CD4-positive, alpha-beta T cell treated with Interleukin-1 beta for 1 hour (primary cell): ENCODE measurements at places on chromosomes 12 and 14.

GRCh38 chr14:24411443-24412389 lies 12.9 kb downstream of the NYNRIN start:
- peak; percentile 47 for DNase-seq

GRCh38 chr14:57657487-57657886 lies 163.8 kb upstream of the CCDC198 start:
- no peak for DNase-seq

DNA sequence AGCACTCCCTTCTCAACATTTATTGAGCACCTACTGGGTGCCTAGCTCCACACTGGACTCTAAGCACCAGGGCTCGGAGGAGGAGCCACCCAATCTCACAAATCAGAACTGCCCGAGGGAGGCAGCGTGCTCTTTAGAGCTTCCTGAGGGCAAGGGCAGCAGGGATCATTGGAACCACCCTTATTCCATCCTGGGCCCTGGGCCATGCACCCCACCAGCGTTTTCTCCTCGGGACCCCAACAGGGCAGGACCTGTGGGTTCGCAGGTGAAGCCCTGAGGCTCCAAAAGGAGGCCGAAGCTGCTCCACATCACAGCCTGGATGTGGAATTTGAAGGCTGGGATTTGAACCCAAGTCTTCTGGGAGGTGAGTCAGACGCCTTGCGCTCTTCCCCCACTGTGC lies 15.4 kb downstream of the TMEM119 start:
- no peak for DNase-seq

GRCh38 chr14:51738754-51739153 lies 87.0 kb downstream of the FRMD6 start:
- DNase-seq = no peak

DNA sequence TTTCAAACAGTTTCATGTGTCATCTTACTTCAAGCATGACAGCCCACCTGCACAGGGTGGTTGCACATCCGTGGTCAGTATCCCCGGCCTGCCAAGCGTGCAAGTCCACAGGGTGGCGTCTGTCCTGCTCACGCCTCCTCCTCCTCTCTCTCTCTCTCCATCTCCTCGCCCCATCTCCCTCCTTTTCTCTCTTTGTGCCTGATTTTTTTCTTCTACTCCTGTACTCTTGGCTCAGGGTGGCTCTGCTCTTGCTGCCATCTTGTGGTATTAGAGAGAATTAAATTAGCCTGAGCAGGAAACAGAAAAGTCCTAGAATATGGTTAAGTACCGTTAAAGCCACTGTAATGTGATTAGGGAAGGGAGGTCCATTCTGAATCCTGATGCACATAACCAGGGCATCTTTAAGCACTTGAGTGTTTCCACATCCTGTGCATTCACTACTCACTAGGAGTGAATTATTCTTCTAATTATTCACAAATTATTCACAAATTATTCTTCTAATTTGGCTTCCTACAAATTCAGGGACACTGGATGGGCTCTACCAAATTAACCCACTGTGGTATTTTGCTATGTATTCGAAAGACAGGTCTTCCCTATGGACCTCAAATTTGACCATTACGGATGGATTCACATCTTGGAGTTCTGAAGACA lies 25.5 kb upstream of the DTX1 start:
- DNase-seq = peak; percentile 10

- DNase-seq = peak; percentile 15
These were observed 653 bp downstream of the PA2G4 start for GRCh38 chr12:56104815-56105608.

- no peak for DNase-seq
These were observed 521.2 kb downstream of the MED13L start for GRCh38 chr12:115756271-115756670.

- DNase-seq = no peak
These were observed 83.8 kb upstream of the VRK1 start for GRCh38 chr14:96713426-96713825.

DNA sequence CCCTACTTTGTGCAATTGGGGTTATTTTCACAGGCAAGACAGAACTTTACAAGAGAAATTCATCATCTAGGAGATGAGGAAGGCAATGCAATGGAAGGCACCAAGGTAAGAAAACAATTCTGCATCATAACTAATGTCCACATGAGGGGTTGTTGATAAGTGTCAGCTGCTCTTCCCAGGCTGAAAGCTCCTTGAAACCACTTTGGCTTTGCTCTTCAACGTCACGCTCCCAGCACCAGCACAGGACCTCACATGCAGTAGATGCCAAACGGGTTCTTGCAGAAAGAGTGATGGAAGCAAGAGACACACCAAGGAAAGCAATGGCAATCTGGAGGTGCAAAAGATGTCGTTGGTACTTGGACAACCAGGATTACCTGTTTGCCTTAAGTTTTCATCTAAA lies 485.5 kb downstream of the BCL11B start:
- DNase-seq = no peak

DNA sequence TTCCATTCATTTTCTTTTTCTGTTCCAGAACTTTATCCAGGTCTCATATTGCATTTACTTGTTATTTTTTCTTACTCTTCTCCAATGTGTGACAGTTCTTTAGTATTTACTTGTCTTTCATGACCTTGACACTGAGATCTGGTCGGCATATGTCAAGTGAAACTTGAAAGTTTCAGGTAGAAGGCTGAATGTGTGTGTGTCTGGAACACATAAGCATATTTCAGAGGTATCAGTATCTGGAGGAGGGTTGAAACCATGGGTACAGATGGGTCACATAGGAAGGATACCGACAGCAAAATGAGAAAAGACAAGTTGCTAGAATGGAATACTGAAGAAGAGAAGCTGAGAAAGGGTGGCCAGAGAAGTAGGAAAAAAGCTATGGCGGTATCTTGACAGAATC lies 22.5 kb upstream of the PTGDR start:
- DNase-seq = no peak

DNA sequence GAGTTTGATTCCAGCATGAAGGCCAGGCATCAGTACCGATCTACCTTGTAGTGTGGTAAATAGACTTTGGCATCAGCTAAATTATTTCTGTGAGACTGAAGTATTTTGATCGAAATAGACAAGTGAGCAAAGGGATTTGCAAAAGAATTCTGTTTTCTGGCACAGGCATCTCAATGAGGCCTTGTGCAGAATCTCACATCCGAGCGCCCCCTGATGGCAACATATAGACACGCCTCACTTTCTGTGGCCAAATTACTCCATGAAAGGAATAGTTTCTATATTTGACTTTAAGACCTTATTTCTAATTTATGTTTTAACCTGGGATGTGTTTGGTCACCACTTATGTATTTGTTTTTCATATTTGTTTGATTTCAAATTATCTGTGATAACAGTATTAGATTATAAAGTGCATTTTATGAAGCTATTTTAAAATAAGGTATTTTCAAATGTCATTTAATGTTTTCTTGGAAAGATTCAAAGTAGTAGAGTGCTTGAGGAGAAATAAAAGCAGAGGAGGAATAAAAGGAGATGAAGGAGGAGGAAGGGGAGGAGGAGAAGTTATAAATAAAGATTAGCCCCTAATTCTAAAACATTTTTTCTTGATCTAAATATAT lies 731.9 kb downstream of the NRXN3 start:
- DNase-seq = no peak

DNA sequence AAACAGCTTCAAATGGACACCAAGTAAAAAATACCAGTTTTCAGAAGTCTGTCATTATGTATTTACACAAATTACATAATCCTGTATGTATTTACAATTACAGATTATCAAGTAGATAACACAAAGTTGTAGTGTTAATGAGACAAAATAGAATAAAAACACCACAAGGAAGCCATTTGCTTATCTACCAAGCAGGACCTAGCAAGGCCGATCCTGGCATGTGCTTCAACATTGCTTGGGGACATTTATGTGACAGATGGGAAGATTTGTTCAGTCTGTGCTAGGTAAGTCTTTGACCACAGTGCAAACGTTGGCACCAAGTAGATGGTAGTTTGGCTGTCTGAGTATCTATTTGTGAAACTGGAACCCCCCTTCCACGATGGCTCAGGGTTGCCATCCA lies 35.8 kb downstream of the BCAT1 start:
- DNase-seq = no peak

GRCh38 chr14:22979748-22980392 lies 2.5 kb downstream of the AJUBA start:
- DNase-seq = no peak

GRCh38 chr14:85572011-85572410 lies 42.1 kb downstream of the FLRT2 start:
- no peak for DNase-seq

- no peak for DNase-seq
These were observed 8.3 kb downstream of the FICD start for GRCh38 chr12:108523365-108523764.

DNA sequence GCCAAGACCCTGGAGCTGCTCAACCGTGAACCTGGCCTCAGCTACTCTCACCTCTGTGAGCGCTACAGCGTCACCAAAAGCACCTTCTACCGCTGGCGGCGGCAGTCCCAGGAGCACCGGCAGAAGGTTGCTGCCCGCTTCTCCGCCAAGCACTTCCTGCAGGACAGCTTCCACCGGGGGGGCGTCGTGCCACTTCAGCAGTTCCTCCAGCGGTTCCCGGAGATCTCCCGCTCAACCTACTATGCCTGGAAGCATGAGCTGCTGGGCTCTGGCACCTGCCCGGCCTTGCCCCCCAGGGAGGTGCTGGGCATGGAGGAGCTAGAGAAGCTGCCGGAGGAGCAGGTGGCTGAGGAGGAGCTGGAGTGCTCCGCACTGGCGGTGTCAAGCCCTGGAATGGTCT lies 9.3 kb downstream of the VRTN start:
- no peak for DNase-seq

- DNase-seq = no peak
These were observed 42.2 kb upstream of the TBX3 start for GRCh38 chr12:114726092-114726710.

- DNase-seq = no peak
These were observed 122.3 kb upstream of the CNOT2 start for GRCh38 chr12:70120970-70121369.

- DNase-seq = peak; percentile 30
These were observed 20.9 kb upstream of the NUDT14 start for GRCh38 chr14:105201925-105202513.

GRCh38 chr12:19688532-19688931 lies 249.2 kb downstream of the AEBP2 start:
- DNase-seq = no peak

DNA sequence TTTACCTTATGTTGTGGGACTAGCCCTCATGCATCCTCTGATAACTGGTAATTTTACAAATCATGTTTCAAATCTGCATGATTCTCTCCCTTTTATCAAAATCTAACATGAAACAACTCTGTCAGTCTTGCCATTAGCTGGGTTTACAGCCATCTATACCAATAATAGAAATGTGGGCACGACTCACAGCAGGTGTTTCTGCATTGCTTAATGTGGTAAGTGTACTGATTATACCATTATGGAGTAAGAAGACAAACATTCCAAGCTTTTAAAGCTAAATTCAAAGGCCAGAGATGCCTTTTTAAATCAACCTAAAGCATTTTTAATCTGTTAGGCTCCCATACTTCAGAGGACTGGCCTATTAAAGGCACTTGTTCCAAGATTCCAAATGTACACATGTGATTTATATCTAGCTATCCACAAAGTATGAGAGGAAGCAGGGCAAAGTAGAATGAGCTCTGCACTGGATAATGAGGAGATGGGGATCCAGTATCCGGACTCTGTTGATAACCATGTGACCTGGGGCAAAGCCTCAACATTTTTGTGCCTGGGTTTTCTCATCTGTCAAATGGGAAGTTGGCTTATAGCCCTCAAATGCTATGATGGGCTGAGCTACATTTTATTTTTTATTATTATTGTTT lies 52.3 kb upstream of the FUT8 start:
- no peak for DNase-seq

DNA sequence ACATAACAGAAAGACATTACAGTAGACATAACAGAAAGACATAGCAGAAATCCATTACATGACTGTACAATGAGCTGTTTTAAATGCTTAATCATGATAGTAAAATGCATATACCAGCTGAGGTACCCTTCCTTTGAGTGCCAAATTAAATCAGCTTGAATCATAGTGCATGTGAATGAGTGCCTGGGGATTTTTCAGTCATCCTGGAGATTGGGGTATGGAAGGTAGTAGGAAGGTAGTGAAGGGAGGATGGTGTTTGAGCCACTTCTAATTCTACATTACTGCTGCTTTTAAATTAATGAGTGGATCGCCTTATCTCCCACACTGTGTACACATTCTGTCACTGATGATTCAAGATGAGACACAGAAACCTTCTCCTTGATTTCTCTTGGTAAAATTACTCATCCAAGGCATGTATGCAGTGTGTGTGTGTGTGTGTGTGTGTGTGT lies 534.2 kb downstream of the LRFN5 start:
- DNase-seq = no peak

GRCh38 chr14:53325176-53325806 lies 172.2 kb upstream of the DDHD1 start:
- no peak for DNase-seq

GRCh38 chr12:26770239-26771070 lies 62.5 kb downstream of the ITPR2 start:
- DNase-seq = no peak

GRCh38 chr12:52210186-52210924 lies 18.5 kb upstream of the KRT80 start:
- DNase-seq = no peak

- DNase-seq = no peak
These were observed 120.6 kb downstream of the TGFB3 start for GRCh38 chr14:75861161-75861621.

GRCh38 chr12:50453872-50454271 lies 50.9 kb upstream of the DIP2B start:
- DNase-seq = no peak

DNA sequence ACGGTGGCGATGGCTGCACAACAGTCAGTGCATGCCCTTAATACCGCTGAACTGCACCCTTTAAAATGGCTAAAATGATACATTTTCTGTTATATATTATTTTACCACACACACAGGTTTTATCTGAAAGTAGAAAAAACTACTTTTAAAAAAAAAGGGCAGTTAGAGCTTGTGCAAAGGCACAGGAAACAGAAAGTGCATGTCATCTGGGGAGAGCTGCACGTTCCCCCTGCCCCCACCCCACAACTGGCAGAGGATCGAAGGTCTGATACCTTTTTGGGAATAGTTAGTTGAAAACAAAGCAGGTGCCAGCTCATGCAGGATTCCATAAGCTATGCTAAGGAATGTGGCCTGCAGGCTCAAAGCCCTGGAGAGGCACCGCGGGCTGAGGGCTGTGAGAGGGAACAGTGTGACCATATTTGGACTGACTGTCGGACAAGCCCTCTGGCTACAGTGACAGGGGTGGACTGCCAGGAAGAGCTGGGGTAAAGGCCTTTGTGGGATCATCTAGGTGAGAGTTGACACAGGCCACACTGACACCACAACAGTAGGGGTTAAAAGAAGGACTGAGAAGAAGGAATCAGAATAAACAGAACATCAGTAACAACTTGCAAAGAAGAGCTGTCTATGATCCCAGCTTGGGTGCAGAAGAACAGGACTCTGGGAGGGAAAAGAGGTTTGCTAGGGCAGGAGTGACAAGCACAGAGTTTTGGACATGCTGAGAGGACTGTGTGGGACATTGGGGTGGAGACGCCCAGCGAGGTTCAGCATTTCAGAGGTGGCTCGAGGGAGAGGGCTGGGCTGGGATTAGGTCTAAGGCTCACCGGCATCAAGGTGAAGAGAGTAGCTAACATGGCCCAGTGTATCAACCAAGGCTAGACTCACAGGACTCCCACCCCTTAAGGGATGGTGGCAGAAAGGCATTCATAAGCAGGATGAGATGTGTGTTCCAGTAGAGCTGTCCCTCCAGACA lies 54.6 kb downstream of the ACTN1 start:
- DNase-seq = no peak
